HuH-7.5 (cell line): ENCODE measurements at places on chromosomes 2 and 18.

DNA sequence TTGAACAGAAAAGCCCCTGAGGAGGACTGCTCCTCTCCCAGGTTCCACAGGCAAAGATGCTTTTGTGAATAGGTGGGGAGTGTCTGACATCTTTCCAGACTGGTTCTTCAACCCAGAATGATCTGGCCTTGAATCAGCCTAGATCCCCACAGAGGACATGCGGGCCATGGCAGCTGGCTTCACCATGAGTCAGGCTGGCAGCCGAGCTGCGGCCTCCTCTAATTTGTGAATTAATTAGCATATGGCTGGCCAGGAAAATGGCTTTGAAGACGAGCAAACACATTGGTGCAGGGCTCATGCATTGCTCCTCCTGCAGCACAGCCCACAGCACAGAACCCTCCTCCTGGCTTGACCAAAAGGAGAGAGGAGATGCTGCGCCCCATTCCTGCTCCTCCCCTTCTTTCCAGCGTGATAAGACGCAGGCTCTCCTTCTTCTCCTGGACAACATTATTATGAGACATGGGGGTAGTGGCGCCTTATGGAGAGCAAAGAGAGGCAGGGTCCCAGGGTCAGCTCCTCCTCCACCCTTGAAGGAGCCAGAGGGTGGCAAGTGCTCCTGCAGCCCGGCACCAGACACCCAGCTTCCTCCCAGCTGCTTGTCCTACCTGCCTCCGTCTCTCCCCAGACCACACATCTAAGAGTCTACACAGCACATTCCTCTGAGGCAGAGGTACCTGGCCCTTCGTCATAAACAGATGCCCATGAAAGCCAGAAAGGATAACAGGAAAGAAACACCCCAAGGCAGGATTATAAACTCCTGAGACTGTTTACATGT is 66.7 kb downstream of the EDAR start:
- DNase-seq, result no peak

- DNase-seq, result no peak
Observed at GRCh38 chr2:128196471-128196931, 105.5 kb downstream of the UGGT1 start.

DNA sequence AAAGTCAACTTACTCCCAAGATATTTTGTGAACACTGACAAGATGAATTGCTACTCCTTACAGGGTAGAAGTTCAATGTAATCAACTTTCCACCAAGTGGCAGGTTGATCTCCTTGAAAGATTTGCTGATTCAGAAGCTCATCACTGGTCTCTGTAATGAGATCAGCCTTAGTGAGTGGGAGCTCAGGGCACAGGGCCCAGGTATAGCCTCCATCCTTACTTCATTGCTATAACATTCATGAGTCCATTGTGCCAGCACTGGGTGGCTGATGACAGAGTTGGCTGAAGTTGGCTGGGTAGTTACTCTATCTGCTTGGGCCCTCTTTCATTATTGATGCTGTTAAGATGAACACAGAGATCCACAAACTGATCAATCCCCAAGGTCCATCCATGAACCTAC is 379.0 kb downstream of the IRS1 start:
- DNase-seq, result no peak

- no peak for DNase-seq
Observed at GRCh38 chr2:120077896-120078295, 65.0 kb downstream of the EPB41L5 start.

- no peak for DNase-seq
Observed at GRCh38 chr2:172415865-172416183, 11.6 kb upstream of the ITGA6 start.

- DNase-seq, result no peak
Observed at GRCh38 chr18:79559436-79559835, 120.2 kb upstream of the CTDP1 start.

DNA sequence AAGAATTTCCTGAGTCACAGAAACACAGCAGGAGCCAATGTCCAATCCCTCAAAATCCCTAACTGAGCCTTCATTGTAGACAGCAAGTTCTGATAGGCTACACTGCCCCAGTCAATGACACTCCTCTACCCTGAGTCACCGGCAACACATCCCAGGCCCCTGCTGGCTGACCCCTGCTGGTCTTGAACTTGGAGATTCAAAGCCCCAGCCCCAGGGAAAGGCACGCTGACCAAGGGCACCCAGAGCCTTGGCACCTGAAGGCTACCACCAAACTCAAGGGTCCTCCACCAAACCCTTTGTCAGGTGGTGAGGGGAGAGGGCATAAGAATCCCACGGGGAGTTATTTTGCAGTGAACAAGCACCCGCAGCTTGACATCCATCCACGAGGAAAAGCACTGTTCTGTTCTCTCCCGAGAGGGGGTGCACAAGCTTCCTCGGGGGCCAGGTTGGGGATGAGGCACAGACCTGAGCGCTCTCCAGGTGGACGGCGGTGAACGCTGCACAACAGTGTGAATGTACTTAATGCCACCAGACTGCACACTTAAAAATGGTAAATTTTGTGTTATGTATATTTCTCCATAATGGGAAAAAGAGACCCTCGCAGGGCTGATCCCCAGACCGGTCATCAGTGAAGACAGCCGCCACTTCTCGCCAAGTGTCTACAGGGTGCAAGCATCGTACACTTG is 46.9 kb downstream of the TFCP2L1 start:
- DNase-seq, result no peak

GRCh38 chr18:10432781-10433180 is 21.7 kb upstream of the APCDD1 start:
- DNase-seq, result no peak

GRCh38 chr18:63186520-63187222 is 132.9 kb downstream of the BCL2 start:
- no peak for DNase-seq

GRCh38 chr18:48983793-48984437 is 33.1 kb upstream of the SMAD7 start:
- DNase-seq, result no peak

DNA sequence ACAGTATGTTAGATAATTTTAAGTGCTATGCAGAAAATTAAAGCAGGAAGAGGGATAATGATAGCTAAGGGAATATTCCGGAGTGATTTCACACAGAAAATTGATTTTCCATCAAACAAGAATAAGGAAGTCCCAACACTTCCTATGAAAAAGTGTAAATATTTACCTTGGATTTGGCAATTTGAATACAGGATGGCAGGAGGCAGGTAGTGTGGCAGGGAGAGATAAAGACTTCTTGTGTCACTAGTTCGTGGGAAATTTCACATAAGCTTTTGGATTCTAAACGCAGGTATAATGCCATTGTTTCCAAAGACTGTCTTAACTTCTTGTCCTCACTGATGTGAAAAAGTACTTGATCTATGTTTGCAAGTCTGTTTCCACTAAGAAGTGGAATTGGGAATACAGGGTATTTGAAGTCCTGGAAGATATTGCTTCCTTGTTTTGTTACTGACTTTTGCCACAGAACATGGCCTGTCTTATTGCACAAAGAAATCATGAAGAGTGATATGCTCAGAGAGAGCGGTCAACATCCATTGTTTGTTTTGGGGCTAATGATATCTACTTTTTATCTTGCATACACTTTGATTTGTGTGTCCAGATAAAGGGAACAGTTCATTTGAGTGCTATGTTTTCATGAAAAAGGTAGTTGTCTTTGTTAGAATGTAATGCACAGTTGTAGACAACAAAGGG is 1216.1 kb upstream of the FAM98A start:
- no peak for DNase-seq

GRCh38 chr2:11629851-11630250 is 40.1 kb downstream of the NTSR2 start:
- no peak for DNase-seq

DNA sequence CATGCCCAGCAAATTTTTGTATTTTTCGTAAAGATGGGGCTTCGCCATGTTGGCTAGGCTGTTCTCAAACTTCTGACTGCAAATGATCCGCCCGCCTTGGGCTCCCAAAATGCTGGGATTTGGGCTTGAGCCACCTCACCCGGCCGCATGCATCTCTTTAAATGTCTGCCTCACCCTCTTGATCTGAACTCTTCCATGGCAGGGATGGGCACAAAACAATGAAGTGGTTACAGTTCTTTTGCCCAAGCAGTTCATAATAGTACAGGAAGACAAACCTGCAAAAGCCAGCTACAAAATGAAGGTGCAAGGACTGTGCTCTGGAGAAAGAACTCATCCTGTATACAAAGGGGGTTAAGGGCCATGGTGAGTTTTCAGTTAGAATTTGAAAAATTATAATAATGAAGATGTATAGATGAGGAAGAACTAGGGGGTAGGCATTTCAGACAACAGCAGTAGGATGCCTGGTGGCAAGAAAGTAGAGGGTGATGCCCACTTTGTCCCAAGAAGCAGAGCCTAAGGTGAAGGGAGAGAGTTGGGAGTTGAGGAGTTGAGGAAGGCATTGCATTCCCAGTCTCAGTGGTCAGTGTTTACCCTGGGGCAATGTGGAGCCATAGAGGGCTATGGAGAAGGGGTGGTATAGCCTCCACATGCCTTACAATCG is 160.8 kb upstream of the MYCN start:
- no peak for DNase-seq

DNA sequence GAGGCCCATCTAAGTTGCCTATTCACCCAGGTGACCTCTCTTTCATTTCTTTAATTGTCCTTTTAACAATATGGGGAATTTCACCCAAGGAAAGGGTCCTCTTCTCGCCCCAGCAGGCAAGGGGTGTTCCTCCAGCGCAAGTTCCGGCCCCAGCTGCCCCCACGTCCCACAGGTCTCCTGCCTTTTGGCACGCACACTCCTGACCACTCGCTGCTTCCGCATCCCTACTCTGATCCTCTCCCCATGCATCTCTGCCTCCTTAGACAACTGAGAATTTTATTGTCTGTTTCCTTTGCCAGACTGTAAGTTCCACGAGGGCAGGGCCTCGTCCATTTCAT is 684 bp upstream of the ARPC2 start:
- no peak for DNase-seq

- peak; percentile 14 for DNase-seq
Observed at GRCh38 chr2:48600204-48600813, 17.3 kb upstream of the GTF2A1L start.

DNA sequence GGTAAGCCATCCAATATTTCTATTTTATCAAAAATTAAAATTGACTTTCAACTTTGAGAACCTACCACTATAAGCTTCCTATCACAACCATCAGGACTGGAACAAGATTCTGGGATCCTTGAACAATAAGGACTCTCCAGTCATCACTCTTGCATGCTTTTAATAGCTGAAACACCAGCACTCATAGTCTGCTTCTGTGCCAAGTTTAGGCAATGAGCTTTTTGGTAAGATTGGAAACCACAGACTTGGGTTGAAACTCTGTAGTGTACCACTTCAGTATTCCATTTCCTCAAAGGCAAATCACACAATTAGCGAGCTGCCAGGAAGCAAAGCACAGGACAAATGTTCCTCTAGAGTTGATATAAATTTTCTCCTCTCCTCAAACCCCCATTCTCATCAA is 1065.8 kb upstream of the SLC39A10 start:
- no peak for DNase-seq
